ENCODE measurements at places on chromosomes 11 and 22. TPM values are rescaled to one million over a fixed set of nuclear protein-coding genes. Genes with fewer than 3 reads are reported as not detected.

GRCh38 chr22:40491990-40492631 is 121.7 kb downstream of the SGSM3 start:
- H3K4me3 ChIP-seq = no peak overlapping the region
- H3K27me3 ChIP-seq = no peaks in the 10 kb centered on the region
- H3K4me1 ChIP-seq = peaks cover 14% of the 10 kb centered on the region

- no peaks in the 10 kb centered on the region for H3K27me3 ChIP-seq
- H3K4me1 ChIP-seq = no peaks in the 10 kb centered on the region
- no peak overlapping the region for H3K27ac ChIP-seq
- no peak overlapping the region for H3K4me3 ChIP-seq
- H3K36me3 ChIP-seq = no peaks in the 10 kb centered on the region
These were observed 7.7 kb downstream of the ANKRD49 start for GRCh38 chr11:94501522-94501921.

GRCh38 chr22:20646906-20647305 is 127.0 kb upstream of the SERPIND1 start:
- H3K27ac ChIP-seq = no peak overlapping the region
- no peaks in the 10 kb centered on the region for H3K4me1 ChIP-seq
- DNase-seq = no peak
- no peaks in the 10 kb centered on the region for H3K36me3 ChIP-seq

DNA sequence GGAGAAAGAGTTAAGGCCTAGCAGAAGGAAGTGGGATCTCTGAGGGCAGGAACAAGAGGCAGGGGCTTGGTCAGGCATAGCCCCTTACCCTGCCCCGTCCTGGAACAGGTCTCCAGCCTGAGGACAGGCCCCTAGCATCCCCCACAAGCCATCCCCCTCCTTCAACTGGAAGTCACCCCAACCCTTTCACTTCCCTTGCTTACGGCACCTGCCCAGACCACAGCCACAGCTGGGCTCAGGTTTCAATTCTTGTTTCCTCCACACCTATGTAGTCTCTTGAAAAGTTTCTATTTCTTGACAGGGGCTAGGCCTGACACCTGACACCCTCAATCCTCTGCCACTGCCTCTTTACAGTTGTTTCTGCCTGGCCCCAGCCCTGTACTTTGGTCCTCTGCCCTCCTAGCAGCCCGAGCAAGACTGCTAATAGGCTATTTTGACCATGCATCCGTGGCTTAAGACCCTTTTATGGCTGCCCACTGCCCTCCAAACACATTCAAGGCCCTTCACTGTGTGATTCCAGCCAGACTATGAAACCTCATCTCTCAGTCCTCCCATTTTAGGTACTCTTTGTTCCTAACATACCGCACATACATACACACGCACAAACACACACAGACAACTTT is 10.9 kb upstream of the FCHSD2 start:
- DNase-seq = no peak
- no peaks in the 10 kb centered on the region for H3K36me3 ChIP-seq
- no peak overlapping the region for H3K27ac ChIP-seq
- no peaks in the 10 kb centered on the region for H3K4me1 ChIP-seq
- no peak overlapping the region for H3K4me3 ChIP-seq

Gene HTR3B
- total RNA-seq = not detected
